Astrocyte (in vitro differentiated cells and primary cell): ENCODE measurements at places on chromosomes 12 and 14.
A peak's percentile ranks its signal among the peaks of the same experiment; 100 is the strongest.

GRCh38 chr14:93333631-93334103, 831 bp upstream of the BTBD7 start:
- no peak for DNase-seq

DNA sequence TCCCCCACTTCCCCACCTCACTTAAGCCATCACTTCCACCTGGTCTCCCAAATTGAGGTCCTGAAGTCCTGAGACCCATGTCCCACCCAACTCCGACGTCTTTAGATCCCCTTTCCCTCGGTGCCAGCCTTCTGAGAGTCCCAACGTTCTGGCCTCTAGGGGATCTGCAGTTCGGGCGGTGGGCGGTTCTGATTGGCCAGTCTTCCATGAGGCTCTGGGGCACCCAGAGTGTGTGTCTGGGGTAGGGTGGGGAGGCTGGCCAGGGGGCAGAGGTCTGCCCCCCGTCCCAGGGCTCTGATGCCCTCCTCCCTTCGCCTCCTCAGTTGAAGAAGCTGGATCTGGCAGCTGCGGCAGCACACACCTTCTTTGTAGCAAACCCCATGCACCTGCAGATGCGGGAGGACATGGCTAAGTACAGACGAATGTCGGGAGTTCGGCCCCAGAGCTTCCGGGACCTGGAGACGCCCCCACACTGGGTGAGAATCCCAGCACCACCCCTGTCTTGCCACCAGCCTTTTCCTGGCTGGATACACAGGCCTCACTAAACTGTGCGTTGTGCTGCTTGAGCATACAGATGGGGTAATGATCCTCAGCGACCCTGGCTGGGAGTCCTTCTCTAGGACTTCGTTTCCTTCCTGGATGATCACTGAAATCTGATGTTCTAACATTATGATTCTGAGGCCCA, 1.5 kb downstream of the P3H3 start:
- DNase-seq, result peak; percentile 31

- peak; percentile 29 for DNase-seq
These were observed 723.4 kb upstream of the MDGA2 start for GRCh38 chr14:48398675-48399282.

- peak; percentile 47 for DNase-seq
These were observed 1.1 kb upstream of the CKAP4 start for GRCh38 chr12:106248846-106249371.

DNA sequence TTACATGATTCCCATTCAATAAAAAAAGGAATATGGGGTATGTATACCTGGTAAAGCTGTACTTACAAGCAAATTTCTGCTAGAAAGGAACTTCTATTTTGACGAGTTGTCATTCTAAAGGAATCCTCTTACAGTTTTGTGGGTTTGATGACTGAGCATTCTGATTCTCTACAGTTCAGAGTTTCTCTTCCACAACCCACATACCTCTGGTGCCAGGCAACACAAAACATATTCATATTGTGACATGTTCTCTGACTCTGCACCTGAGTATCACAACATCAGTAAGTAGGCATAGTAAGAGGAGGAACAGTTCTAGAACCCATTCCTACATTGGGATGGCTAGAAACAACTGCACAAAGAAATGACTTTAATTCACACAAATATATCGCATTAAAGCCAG, 636.6 kb downstream of the MED13L start:
- DNase-seq, result peak; percentile 54

- peak; percentile 36 for DNase-seq
These were observed 79.0 kb downstream of the TMX1 start for GRCh38 chr14:51318813-51319597.
